ENCODE measurements at places on chromosomes 13 and 19. TPM values are rescaled to one million over a fixed set of nuclear protein-coding genes. Genes with fewer than 3 reads are reported as not detected.

DNA sequence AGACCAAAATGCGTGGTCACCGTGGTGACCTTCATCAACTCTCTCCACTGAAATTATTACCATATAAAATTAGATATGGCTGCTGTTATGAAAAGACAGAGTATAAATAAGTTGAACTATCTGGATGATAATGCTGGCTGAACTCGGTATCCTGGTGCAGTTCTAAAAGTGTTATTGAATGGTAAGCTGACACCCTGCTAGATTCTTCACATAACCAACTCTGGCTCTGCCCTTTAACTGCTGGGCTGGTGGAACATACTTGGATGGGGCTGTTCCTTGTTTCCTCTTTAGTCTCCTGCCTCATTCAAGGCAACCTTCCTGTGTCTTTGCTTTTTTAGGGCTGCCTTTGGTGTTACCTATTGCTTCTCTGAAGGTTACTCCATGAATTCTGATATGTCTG is 106.9 kb downstream of the FGF9 start:
- no peak for DNase-seq

CYP2S1 gene
- 0.22 TPM for polyA plus RNA-seq

DNA sequence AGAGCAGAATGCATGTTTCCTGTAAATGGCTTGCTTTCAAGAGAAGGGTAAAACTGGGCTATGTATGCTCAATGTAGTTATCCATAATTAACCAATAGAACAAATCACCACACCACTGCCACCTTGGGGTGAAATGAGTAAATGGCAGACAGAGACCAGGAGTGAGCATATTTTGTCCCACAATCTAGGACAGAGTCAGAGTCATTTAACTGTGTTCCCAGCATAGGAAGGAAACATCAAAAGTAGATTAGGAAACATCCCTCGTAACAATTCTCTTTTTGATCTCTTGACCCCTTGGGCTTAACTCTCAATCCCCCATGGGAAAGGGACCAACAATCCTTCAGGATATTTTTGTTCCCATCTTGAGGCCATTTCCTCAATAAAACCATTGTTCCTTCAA is 224.8 kb downstream of the NHLRC3 start:
- DNase-seq, result no peak

FLT1 gene
- polyA plus RNA-seq, result 44.6 TPM

GRCh38 chr13:94984958-94985357 is 272.6 kb upstream of the SOX21 start:
- no peak for DNase-seq

DNA sequence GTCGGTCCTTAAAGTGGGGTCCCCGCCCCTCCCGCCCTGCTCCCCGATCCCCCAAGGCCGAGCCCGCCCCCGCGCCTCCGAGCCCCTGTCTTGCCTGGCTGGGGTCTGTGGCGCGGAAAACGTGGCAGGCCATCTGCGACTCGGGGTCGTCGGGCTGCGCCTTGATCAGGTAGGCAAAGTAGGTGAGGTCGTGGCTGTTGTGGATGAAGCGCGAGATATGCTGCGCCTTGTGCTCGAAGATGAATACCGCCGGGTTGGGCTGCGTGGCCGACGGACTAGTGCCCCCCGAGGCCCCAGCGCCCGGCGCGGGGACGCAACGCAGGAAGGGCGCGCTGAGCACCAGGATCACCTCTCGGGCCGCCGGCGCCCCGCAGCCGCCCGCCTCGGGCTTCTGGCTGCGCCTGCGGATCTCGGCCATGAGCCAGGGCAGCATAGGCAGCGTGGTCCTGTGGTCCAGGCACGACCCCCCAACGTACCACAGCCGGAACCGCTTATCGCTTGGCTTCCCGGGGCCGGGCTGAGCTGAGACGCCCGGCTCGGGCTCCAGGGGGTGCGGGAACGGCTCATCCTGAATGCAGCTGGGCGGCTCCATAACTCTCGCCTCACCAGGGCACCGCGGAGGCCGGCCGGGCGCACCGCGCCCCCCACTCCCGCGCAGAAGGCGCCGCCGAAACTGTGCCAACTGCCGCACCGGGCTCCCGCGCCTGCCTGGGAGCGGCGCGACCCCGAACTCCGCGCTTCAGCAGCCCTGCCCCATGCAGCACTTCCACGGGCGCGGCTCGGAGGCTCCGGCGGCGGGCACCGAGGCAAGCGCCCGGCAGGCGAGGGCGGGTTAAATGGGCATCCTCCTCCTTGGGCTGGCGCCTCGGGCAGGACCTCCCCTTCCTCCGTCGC is 546 bp downstream of the TBC1D4 start:
- DNase-seq, result peak; percentile 47

IFNL2 gene
- not detected for polyA plus RNA-seq

- DNase-seq, result no peak
These were observed 100.0 kb downstream of the GADD45B start for GRCh38 chr19:2575734-2576481.

SYNGR4 gene
- polyA plus RNA-seq, result 0.69 TPM

DNA sequence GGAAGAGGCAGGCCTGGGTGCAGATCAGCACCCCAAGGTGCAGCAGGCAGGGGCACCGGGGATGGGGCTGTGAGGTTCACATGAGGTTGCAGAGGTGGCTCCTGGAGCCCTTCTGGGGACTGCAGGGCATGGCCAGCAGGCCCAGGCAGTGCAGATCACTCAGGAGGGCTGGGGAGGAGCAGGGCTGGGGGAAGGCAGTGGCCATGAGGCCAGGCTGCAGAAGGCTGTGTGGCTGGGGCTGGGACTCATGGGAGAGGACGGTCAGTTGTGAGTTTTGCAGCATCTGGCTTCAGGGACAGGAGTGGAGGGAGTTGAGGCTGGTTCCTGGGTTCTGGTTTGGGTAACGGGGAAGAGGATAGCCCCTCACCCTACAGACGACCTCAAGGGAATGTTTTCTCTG is 7.3 kb downstream of the WDR88 start:
- no peak for DNase-seq

DNA sequence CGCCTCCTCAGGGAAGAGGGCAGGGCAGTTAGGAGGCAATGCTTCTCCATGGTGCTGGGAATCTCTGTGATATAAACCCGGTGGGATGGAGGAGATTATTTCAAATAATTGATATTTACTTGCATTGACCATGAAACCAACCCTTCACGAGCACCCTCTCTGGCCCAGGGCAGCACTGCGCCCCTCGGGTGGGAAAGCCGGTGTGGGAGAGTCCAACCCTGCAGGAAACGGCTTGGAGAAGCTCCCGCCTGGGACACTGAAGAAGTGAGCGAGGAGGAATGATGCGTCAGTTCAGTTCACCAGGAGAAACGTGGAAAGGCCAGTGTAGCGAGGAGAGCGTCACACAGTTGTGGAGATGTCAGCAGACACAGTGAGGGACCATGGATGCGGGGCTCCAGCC is 99.9 kb downstream of the COL4A2 start:
- no peak for DNase-seq

DNA sequence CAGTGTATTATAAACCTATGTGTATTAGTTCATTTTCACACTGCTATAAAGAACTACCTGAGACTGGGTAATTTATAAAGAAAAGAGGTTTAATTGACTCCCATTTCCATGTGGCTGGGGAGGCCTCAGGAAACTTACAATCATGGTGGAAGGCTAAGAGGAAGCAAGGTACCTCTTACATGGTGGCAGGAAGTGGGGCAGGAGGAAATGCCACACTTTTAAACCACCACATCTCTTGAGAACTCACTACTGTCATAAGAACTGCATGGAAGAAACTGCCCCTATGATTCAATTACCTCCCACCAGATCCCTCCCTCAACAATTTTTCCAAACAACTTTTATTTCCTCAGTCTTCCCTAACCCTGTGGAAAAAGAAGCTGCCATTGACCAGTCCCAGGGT is 14.5 kb upstream of the TPP2 start:
- DNase-seq, result no peak
